ENCODE measurements at places on chromosomes 6 and 20.

DNA sequence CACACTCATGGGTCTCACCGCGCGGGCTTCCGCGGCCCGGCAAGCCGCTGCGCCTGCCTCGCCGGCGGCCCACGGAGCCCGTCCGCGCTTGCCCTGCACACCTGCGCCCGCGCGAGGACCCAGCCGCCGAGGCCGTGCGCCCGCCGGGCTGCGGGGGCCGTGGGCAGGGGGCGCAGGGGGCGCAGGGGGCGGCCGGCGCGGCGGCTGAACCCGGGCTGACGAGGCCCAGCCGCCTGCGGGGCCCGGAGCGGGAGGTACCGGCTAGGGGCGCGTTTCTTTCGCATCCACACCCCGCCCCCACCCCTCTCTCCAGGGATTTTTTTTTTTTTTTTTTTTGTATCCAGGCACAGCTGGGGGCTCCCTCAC, 43.8 kb upstream of the OSTM1 start:
- no peak for DNase-seq

- DNase-seq, result no peak
These were observed 11.0 kb downstream of the ROS1 start for GRCh38 chr6:117414770-117415169.

GRCh38 chr6:136761227-136761922, 30.9 kb downstream of the MAP3K5 start:
- DNase-seq, result peak; percentile 44

- DNase-seq, result no peak
These were observed 122.5 kb downstream of the MACROD2 start for GRCh38 chr20:14117768-14118167.

GRCh38 chr6:125312950-125313349, 11.2 kb upstream of the HDDC2 start:
- no peak for DNase-seq

DNA sequence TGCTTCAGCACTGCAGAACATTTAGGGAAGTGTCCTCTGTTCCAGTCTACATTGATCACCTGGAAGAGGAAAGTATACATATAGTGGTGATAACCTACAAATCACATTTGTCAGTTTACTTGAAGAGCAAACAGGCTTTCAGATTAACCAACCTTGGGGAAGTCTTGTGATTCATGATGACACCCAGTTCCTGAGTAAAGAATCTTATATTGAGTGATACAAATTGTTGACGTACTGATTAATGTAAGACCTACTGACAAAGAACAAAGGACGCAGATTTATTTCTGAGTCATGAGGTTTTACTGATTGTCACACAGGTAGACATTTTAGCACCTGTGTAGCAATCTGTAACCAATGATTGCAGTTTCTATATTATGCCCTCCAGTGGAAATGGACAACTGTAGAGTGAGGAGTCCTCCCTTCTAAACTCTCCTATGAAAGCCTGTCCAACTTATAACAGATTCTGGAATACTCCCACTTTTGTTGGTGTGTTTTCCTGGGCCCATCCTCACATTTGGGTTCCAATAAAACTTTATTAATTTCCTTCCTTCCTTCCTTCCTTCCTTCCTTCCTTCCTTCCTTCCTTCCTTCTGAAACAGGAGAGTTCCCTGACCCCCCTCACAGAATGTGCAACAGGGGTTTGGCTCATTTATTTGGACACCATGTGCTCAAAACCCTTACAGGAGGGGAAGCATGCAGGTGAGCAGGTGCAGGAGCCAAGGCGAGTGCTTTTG, 113.5 kb downstream of the SLC35B3 start:
- no peak for DNase-seq

DNA sequence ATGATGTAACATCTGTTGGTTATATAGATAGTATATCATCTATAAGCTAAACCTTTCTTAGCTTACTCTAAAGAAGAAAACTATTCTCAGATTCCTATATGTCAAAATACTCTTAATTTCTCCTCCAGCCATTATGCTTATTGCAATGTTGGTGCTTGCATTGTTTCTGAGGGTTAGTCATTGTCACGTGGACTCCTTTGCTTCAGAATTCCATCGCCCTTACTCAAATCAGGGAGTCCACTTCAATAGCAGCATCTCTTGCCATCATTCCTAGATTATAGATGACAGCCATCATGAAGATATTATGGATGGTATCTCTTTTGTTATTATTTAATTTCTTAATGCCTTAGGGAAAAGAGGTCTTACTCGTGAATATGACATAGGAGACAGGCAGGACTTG, 776.1 kb downstream of the TENT5A start:
- no peak for DNase-seq

- DNase-seq, result no peak
These were observed 4.9 kb upstream of the HRH3 start for GRCh38 chr20:62225026-62225425.

DNA sequence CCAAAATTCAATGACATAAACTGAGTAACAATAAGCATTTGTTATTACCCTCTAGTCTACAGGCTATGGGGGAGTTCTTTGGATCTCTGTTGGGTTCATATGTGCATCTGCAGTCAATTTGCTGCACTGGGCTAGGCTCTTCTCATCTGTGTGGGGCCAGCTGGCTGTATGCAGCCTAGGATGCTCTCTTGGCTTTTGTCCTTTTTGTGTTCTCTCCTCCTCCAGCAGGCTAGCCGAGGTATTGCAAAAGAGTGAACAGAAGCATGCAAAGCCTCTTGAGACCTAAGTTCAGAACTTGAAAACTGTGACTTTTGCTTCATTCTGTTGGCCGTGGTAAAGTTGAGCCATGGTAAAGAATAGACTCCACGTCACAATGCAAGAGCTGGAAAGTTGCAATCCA, 62.8 kb upstream of the FOXO3 start:
- DNase-seq, result no peak

DNA sequence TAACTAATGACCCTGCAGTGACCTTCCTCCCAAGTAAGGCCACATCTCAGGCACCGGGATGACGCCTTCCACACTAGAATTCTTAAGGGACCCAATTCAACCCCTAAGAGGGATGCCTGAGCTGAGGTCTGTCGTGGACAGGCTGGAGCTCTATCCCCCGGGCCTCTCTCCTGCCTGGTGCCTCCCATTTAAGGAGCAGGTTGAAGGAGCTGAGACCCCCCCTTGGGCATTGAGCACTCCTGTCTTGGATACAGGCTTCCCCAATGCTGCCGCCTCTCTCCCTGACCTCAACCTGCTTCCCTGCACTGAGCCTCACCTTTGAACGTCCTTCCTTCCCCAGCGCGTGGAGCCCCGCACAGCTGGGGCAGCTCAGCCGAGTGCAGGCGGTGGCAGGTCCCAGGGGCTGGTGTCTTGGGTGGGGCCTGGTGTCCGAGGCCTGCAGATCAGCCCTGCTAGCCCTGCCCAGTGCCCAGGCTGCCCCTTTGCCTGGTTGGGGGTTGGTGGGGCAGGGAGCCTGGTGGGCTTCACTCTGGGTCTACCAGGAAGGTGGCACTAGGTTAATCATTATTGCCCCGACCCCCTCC, 19.9 kb upstream of the BHLHE23 start:
- no peak for DNase-seq

Data from central memory CD4-positive, alpha-beta T cell (primary cell).